ENCODE measurements at places on chromosomes 7 and 10.

GRCh38 chr10:111648046-111648445, 535.5 kb downstream of the GPAM start:
- peaks cover 21% of the 10 kb centered on the region for H3K36me3 ChIP-seq
- DNase-seq, result no peak
- H3K27ac ChIP-seq, result no peak overlapping the region
- H3K4me3 ChIP-seq, result no peak overlapping the region

- no peaks in the 10 kb centered on the region for H3K36me3 ChIP-seq
- peaks cover 5% of the 10 kb centered on the region for H3K27me3 ChIP-seq
- H3K4me1 ChIP-seq, result no peaks in the 10 kb centered on the region
- DNase-seq, result no peak
- H3K4me3 ChIP-seq, result no peak overlapping the region
- no peak overlapping the region for H3K27ac ChIP-seq
Observed at GRCh38 chr7:13017333-13017857, 330.0 kb downstream of the ARL4A start.

GRCh38 chr10:87861566-87861952, 1.8 kb downstream of the KLLN start:
- no peaks in the 10 kb centered on the region for H3K27me3 ChIP-seq
- H3K36me3 ChIP-seq, result peaks cover 7% of the 10 kb centered on the region
- DNase-seq, result no peak

DNA sequence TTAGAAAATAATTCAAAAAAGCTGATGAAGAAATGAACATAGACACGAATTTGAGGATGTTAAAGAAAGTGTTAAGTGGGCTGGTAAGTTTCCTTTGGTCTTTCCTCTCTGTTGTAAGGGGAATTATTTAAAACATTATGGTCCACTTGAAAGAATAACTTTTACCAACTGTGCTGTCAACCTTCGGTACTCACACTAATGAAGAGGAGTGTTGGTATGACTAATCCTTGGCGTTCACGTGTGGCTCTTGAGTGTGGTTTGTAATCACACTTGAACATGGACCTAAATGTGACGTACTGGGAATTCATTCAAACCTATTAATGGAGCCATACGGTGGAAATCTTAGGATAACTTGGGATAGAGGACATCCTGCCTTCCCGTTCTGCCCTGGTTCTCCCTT, 41.3 kb downstream of the TBXAS1 start:
- H3K36me3 ChIP-seq, result no peaks in the 10 kb centered on the region
- peaks cover 20% of the 10 kb centered on the region for H3K4me1 ChIP-seq
- H3K4me3 ChIP-seq, result no peak overlapping the region

DNA sequence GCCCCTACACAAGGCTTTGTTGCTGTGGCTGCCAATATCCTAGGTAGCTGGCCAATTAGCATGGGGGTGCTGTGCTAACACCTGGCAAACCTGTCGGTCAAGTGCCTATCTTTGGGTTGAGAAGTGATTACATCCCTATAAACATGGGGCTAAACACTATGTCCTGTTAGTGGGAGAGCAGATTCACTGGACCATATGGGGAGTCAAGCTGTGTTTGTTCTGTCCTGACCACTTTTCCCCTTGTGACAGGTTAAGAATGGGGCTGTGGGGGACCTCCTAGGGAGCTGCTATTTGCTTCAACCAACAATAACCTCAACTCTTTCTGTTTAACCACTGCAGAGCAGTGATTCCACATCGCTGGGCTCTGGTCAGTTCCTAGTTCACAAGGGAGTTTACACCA, 151.5 kb upstream of the AOAH start:
- H3K4me3 ChIP-seq, result no peak overlapping the region
- H3K36me3 ChIP-seq, result peaks cover 77% of the 10 kb centered on the region
- H3K27me3 ChIP-seq, result no peaks in the 10 kb centered on the region
- no peak for DNase-seq
- H3K4me1 ChIP-seq, result no peaks in the 10 kb centered on the region

DNA sequence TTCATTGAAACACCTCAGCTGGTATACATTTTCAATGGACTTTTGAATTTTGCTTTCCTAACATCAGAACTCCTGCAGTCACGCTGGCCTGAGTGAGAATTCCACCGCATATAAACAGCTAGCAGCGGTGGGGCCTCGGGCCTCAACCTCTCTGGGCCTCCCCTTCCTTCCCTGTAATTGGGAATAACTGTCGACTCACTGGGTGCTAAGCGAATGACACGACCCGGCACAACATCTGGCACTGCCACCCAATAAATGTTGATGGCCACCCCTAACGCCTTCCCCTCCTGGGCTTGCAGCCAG, 670 bp downstream of the RCC1L start:
- no peaks in the 10 kb centered on the region for H3K36me3 ChIP-seq
- H3K4me1 ChIP-seq, result peaks cover 15% of the 10 kb centered on the region
- H3K4me3 ChIP-seq, result peak overlapping the region; percentile 92

DNA sequence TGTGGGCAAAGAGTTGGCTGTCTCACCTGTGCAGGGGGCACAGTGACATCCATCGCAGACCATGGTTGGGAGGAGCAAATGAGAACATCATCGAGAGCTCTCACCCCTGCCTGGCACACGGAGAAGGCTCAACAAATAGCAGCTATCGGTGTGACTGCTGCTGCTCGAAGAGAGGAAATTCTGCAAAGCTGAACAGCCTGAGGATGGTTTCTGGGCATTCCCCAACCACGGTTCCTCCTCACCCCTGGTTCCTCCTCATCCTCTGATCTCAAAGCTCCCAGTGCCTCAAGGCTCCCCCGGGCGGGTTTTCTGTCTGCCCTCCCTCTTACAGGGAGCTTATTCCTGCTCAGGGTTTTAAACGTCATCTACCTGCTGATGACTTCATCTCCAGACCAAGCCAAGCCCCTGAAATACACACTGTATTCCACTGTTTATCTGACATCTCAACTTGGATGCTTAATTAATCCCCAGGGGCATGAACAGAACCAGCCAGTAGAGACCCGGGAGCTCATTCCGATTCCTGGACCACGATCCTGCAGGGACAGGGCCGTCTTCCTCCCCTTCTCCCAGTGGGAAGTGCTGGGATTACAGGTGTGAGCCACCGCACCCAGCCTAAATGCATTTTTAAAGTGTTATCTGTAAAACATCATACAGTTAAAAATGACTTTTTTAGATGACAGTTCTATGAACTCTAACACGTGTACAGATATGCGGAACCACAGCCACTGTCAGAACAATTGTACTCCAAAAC, 19.5 kb upstream of the NOM1 start:
- H3K27me3 ChIP-seq, result no peaks in the 10 kb centered on the region
- no peak overlapping the region for H3K27ac ChIP-seq
- H3K4me3 ChIP-seq, result no peak overlapping the region
